ENCODE measurements at places on chromosomes 5 and 9.
A peak's percentile ranks its signal among the peaks of the same experiment; 100 is the strongest.

- no peak for DNase-seq
Observed at GRCh38 chr9:80062567-80062966, 490.8 kb downstream of the TLE4 start.

- no peak for DNase-seq
Observed at GRCh38 chr5:33691856-33692255, 199.9 kb downstream of the ADAMTS12 start.

DNA sequence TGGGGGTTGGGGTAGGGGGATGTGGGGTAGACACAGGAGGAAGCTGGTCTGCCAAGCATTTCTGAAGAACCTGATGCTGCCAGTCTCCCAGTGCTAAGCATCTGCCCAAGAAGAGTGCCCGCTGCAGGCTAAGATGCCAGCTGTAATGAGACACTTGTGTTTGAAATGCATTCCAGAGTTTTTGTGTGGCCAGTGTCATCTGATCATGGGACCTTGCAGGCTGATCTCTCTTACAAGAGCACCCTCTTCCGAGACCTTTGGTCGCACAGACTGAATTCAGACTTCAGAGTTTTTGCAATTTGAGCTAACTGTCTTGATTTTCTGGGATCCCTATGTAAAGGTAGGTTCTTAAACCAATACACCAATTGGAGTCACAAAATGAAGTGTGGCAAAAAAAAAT is 58.1 kb downstream of the DENND1A start:
- no peak for DNase-seq

- no peak for DNase-seq
Observed at GRCh38 chr9:132412089-132412488, 2.1 kb downstream of the CFAP77 start.

- no peak for DNase-seq
Observed at GRCh38 chr5:59485629-59486439, 407.7 kb downstream of the PDE4D start.

- DNase-seq: no peak
Observed at GRCh38 chr5:154850255-154851062, at the start of gene FAXDC2. FAXDC2 (minus strand) TSS chr5:154850603; CDS start chr5:154838178, 12,425 bp downstream.

DNA sequence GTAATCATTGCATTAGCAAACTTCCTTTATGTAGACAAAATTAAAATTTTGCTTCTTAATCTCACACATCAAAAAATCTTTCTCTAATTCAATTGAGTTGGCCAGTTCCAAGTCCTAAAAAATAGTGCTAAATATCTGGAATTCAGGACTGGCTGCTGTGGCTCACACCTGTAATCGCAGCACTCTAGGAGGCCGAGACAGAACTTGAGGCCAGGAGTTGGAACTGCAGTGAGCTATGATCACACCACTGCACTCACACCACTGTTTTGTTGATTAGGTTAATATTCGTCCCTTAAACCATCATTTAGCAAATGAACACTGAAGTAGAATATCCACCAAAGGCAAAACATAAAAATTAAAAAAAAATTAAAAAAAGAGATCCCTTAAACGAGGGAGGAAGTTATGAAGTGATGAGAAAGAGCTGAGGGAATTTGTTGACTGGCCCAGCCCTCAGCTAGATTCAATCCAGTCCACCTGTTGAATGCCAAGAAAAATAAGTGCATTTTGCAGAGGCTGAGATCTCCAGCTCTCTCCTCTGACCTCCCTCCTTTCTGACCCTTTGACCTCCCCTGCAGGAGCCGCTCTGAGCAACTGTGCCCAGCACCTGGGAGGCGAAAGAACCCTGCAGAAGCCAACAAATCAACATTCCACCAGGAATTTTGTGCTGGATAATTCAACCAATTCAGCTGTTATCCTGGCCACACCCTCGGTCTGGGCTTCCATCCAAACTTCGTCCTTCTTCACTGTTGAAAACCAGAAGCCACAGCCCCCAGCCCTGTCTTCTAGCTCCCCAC is 96.8 kb downstream of the OR2K2 start:
- DNase-seq: no peak

- DNase-seq: no peak
Observed at GRCh38 chr9:35656831-35657545, 831 bp downstream of the RMRP start.

- DNase-seq: no peak
Observed at GRCh38 chr5:171927345-171927941, 79.0 kb downstream of the FBXW11 start.

GRCh38 chr5:44365345-44365744 is 23.9 kb downstream of the FGF10 start:
- no peak for DNase-seq

DNA sequence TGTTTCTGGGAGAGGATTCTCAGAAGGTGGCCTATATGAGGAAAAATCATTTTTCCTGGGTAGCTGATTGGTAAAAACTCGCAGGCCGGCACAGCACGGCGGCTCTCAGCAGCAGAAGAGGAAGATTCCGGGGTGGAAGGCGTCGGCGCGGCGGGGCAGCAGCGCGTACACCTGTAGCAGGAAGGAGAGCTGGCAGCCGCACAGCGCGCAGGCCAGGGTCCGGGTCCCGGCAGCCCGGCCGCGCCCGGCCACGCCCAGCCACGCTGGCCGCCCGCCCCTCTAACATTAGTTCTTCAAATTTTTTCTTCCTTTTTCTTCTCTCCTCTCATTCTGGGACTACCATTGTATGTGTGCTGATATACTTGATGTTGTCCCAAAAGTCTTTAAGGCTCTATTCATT is 24.8 kb upstream of the ZNF618 start:
- no peak for DNase-seq

DNA sequence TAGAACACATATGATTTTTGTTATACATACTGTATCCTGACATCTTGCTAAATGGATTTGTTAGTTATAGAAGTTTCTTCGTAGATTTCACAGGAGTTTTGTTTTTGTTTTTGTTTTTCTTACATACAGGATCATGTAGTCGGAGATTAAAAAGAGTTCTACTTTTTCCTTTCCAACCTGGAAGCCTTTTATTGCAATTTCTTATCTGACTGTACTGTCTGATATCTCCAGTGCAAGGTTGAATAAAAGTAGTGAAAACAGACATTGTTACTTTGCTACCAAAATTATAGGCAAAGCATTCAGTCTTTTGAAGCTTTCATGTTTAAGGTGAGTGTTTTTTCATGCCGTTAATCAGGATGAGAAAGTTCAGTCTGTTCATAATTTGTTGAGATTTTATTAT is 117.4 kb upstream of the PRSS3 start:
- DNase-seq: no peak

DNA sequence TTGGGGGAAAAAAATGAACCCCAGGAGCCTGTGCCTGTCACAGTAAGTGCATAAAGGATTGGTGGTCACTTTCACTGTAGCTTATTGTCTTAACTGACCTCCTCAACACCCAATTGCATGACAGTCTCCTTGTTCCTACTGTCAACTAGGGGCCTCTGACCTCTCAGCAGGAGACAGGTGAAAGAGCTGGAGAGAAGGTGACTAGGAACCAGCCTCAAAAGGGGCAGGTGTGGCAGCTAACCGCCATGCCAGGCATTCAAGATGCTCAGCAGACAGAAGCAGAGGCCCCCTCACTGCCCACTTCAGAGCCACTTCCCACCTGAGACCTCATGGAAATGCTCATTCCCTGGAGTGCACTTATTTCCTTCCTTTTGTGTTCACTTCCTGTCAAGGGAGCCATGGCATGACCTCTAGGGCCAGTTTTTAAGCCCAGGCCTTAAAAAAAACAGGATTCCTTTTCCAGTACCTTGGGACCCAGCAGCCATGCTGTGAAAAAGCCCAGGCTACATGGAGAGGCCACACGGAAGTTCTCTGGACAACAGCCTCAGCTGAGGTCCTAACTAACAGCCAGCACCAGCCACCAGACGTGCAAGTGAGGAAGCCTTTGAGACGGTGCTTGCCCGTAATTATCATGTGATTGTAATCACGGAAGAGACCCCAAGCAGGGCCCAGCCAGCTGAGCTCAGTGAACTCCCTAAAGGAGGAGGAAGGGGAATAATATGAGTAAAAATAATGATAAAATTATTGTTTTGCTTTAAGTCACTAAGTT is 74.9 kb downstream of the NSUN2 start:
- DNase-seq: no peak

GRCh38 chr9:86469476-86470250 is 115.5 kb upstream of the TUT7 start:
- DNase-seq: peak; percentile 22

DNA sequence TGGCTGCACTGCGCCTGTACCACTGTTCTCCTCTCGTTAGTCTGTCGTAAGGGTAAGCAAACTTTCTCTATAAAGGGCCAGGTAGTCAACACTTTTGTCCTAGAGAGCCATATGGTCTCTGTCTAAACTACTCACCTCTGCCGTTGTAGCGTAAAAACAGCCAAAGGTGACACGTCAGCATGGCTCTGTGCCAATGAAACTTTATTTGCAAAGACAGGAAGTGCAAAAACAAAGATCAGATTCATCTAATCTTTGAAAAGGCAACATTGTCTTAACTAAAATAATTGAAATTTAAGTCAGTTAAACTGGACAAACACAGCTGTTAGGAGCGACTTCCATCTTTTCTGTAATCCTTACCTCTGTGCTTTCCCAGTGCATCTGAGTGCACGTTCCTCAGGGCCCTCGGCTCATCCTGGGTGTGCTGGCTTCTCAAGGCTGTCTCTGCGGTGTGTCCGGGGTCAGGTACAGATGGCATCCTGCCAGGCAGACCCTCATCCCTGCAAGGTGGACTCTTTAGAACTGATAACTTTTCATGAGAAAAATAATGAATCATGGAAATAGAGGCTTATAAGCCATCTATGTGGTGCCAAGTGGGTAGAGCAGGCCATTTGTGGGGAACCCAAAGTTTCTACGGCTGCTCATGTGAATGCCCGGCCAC is 35.2 kb upstream of the IRX4 start:
- DNase-seq: no peak

GRCh38 chr9:137044502-137045177 is 1.3 kb downstream of the NPDC1 start:
- DNase-seq: peak; percentile 50

DNA sequence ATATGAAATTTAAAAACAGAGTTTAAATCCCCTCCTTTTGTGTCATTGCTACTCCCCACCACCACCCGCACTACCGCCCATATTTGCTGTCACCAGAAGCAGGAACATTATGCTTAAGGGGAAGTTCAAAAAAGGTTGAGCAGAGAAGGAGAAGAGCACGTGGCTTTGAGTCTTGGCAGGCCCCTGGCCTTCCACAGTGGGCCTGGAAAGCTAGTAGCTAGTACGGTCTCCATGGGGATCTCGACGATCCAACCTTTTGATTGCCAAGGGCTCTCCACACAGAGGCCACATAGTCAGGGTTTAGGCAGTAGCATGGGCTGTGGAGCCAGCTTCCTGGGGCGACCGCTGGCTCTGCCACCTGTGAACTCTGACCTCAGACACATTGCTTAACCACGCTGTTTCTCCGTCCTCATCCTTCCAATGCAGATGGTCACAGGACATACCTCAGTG is 90.1 kb downstream of the GOLPH3 start:
- no peak for DNase-seq

DNA sequence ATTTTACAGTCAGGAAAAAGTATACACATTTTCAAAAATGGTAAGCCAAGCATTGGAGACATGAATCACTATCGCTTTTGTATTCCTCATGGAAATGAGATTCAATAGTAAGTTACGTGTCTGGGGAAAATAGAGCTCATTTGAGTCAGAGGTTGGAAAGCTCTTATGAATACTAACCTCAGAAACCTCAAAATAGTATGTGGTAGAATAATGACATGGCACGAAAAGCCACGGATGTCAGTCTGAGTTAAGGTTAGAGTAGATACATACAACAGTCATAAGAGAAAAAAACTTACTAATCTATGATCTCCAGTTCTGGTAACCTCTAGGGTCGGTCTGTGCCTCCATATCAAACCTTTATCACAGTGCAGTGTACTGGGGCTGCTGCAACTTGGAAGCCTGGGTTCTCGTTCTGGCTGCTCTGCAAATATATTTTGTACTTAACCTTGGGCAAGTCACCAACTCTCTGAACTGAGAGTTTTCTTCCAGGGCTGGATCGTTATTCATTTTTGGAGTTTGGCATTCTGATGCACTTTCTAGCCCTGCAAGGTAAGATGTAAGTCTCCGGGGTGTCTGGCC is 31.8 kb downstream of the MAP1B start:
- no peak for DNase-seq

DNA sequence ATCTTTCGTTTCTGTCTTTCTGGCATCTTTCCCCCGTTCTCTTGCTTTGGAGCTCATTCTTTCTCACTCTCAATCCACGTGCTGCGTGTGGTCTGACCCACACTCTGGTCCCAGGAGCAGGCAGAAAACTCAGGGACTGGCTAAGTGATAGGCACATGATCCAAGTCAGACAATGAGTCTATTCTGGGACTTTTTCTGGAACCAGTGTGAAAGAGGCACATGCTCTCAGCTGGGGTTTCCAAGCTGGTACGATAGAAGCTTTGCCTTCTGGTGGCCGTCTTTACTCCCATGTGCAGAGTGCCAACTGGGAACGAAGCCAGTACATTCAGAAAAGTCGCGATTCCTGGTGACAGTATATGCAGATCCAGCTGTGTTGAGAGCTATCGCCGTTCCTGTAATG is 94.4 kb downstream of the PDZD2 start:
- DNase-seq: no peak

- no peak for DNase-seq
Observed at GRCh38 chr9:98807814-98808195, 335 bp downstream of the GALNT12 start.
